ENCODE measurements at places on chromosomes 6 and 20. TPM values are rescaled to one million over a fixed set of nuclear protein-coding genes. Genes with fewer than 3 reads are reported as not detected.

The SGK2 gene
- not detected for polyA plus RNA-seq

The CST4 gene
- not detected for polyA plus RNA-seq

The COL10A1 gene
- 0.95 TPM for polyA plus RNA-seq

The HLA-DQB1 gene
- polyA plus RNA-seq: not detected

The AVP gene
- not detected for polyA plus RNA-seq

The C4A gene
- polyA plus RNA-seq: 2.4 TPM

The CDKAL1 gene
- 8.4 TPM for polyA plus RNA-seq

The SIM1 gene
- 1.2 TPM for polyA plus RNA-seq

The ZC2HC1B gene
- polyA plus RNA-seq: not detected

The TRMT6 gene
- polyA plus RNA-seq: 10.7 TPM

Measured in GM23248 (cell line).